ENCODE measurements at places on chromosomes 12 and 14. TPM values are rescaled to one million over a fixed set of nuclear protein-coding genes. Genes with fewer than 3 reads are reported as not detected.

TCP11L2 gene
- total RNA-seq = 19.4 TPM

GRCh38 chr12:8081251-8081920 lies 688 bp upstream of the NECAP1 start:
- DNase-seq = no peak

DNA sequence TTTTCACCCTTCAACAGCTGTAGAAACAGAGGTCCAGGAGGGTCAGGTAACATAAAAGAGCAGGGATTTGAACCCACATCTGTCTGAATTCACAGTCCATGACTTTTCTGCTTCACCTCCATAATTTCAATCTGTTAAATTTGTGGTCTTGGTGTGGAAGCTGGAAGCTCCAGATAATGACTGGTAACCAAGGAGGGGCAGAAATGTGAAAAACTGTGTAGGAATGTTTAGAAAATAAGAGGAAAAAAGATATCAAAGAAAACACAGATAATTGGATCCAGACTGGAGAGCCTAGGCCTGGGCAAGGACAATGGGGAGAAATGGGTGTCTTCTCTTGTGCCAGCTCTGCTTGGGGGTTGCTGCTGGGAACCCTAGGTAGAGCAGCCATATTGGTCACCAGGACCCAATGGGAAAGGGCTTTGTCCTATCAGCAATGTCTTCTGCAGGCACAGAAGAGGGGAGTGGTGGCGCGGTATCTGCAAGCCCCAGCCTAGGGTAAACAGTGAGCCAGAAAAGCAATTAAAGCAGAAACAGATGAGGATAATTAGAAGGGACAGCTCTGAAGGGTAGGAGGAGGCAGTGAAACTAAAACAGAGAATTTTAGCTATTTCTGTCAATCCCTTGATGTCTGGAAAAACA lies 54.3 kb upstream of the CCDC91 start:
- no peak for DNase-seq

GRCh38 chr14:85122690-85123089 lies 407.3 kb upstream of the FLRT2 start:
- DNase-seq = no peak

GRCh38 chr14:55328317-55328716 lies 57.1 kb downstream of the FBXO34 start:
- DNase-seq = no peak

All from mesenteric fat pad (tissue), 1 donor.